Smooth muscle cell of the brain vasculature (primary cell): ENCODE measurements at places on chromosomes 6 and 20.

- DNase-seq, result peak; percentile 55
Measured at GRCh38 chr20:36754656-36755222, 8.8 kb upstream of the NDRG3 start.

GRCh38 chr20:34328928-34329677 lies 25.9 kb upstream of the AHCY start:
- DNase-seq, result no peak

DNA sequence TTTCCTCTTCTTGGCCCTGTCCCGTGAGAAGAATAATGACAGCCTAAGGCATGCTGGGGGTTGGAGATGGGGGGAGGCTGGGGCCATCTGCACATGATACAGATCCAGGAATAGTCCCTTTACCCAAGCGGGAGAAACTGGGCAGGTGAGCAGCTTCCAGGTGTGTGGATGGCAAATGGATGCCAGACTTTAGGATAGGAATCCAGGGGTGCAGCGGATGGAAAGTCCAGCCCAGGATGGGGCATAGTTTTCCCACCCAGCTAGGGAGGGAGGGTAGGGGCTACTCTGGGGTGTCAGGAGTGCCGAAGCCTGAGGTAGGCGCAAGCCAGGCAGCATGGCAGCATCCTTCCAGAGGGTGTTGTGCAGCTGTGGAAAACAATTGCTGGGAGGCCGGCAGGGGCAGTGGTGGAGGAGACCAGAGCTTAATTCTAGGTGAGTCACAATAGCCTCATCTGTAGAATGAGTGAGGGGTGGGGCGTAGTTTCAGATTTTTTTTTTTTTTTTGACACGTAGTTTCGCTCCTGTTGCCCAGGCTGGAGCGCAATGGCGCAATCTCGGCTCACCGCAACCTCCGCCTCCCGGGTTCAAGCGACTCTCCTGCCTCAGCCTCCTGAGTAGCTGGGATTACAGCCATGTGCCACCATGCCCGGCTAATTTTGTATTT lies 15.4 kb upstream of the FAM110A start:
- no peak for DNase-seq

DNA sequence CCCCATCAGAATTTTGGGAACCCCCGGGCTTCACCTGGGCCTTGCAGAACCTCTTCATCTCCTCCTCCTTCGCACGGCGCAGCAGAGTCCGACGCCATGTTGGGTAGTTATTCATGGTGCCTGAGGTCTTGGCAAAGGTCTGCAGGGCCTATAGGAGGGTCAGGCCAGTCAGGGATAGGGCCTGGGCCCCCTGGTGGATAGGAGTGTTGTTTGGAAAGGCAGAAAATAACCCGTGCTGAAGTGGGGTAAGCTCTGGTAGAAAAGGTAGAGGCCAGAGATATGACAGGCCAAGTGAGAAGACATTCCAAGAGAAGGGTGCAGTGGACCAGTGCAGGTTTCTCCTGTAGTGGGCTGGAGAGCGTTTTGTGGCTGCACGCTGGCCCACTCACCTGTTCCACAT lies 4.9 kb downstream of the SMPD2 start:
- DNase-seq, result no peak

DNA sequence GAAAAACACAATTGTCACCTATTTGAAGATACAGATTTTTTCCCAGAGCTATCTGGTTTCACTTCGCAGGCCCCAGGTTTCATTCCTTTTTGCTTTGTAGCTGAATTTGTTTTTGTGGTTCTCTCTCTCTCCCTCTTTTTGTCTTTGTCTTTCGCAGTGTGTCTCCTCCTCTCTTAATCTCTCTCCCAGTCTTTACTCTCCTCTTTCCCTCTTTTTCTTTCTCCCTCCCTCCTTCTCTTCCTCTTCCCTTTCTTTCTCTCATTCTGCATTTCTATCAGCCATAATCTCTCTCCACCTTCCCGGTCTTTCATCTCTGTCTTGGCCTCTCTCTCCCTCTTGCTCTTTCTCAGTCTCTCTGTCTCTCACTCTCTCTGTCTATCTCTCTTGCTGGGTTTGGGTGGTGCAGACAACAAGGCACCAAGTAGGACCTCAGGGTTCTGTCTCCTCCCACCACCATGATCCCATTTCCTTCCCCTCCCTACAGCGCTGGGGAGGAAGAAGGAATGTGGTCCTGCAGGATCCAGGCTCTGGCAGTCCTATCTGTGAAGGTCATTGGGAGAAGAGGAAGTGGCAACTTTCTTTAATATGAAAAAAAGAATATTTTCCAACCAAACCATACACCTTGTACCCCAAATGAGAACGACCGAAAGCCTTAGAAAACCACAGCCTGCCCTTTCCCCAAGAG lies 63.2 kb downstream of the BANF2 start:
- DNase-seq, result no peak

GRCh38 chr20:16904751-16905150 lies 156.6 kb downstream of the OTOR start:
- DNase-seq, result no peak
